ENCODE measurements at places on chromosomes 12 and 14. TPM values are rescaled to one million over a fixed set of nuclear protein-coding genes. Genes with fewer than 3 reads are reported as not detected.

DNA sequence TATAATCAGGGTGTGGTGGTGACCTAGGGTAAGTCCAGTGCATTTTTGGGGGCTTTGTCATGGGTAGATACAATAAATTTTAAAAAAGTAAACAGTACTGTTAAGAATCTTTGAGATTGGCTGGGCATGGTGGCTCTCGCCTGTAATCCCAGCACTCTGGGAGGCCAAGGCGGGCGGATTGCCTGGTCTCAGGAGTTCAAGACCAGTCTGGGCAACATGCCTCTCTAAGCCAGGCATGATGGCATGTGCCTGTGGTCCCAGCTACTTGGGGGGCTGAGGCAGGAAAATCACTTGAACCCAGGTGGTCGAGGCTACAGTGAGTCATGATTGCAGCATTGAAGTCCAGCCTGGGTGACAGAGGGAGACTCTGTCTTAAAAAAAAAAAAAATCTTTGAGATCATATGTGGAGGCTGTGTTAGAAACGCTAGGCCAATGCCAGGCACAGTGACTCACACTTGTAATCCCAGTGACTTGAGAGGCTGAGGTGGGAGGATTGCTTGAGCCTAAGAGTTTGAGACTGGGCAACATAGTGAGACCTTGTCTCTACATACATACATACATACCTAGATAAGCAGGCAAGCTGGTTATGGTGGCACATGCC is 67.7 kb downstream of the PRKCH start:
- DNase-seq: no peak
- no peak overlapping the region for H3K4me3 ChIP-seq
- no peaks in the 10 kb centered on the region for H3K27me3 ChIP-seq

CD163L1 gene
- total RNA-seq: 0.69 TPM

- no peaks in the 10 kb centered on the region for H3K27me3 ChIP-seq
- no peaks in the 10 kb centered on the region for H3K4me1 ChIP-seq
Measured at GRCh38 chr14:32507029-32507984, 178.2 kb downstream of the AKAP6 start.

DNA sequence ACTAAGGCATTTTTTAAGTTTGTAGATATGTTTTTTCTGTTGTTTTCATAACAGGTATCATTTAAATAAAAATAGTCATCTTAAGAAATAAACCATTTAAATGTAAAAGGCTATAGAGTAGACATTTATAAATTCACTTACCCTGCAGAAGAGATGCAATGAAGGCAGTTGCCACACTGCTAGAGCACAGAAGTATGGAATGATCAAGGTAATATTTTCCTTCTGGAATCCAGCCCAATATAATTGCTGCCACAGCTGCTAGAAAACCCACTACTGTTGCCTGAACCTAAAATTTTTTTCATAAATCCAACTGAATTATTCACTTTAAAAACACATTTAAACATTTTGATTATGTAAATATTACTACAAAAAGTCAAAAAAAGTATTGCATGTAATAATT is 69.2 kb downstream of the SLC41A2 start:
- H3K4me3 ChIP-seq: no peak overlapping the region
- H3K27ac ChIP-seq: no peak overlapping the region
- no peaks in the 10 kb centered on the region for H3K27me3 ChIP-seq
- DNase-seq: no peak

DNA sequence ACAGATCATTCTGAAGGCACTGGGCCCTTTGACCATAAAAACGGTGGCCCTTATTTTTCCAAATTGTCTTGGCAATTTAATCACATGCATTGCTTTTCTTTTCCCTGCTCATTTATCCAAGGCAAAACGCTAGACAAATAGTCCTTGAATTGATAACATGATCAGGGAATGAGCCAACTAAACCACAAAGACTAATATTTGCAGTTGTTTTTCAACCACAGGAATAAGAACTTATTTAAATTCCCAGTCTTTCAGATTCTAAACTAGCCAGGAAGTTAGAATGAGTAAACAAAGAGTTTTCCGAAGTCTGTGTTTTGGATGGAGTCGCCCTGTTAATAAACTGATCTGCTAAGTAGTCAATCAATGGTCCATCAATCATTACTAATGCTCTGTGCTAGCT is 14.9 kb downstream of the TBX5 start:
- no peaks in the 10 kb centered on the region for H3K36me3 ChIP-seq
- peaks cover 14% of the 10 kb centered on the region for H3K27me3 ChIP-seq
- H3K4me3 ChIP-seq: no peak overlapping the region
- peaks cover 5% of the 10 kb centered on the region for H3K4me1 ChIP-seq

GRCh38 chr14:24941719-24942118 is 108.2 kb downstream of the STXBP6 start:
- no peak overlapping the region for H3K27ac ChIP-seq
- H3K36me3 ChIP-seq: no peaks in the 10 kb centered on the region
- H3K27me3 ChIP-seq: peaks cover 1% of the 10 kb centered on the region
- H3K4me3 ChIP-seq: no peak overlapping the region
- H3K4me1 ChIP-seq: peaks cover 8% of the 10 kb centered on the region

- H3K27ac ChIP-seq: no peak overlapping the region
- no peaks in the 10 kb centered on the region for H3K36me3 ChIP-seq
- H3K4me1 ChIP-seq: no peaks in the 10 kb centered on the region
- no peak overlapping the region for H3K4me3 ChIP-seq
- H3K27me3 ChIP-seq: no peaks in the 10 kb centered on the region
- DNase-seq: peak; percentile 63
Measured at GRCh38 chr14:70052990-70053389, 135.8 kb downstream of the SLC8A3 start.
